Dorsolateral prefrontal cortex (tissue), 122 donors: ENCODE measurements at places on chromosomes 3 and 15. TPM values are rescaled to one million over a fixed set of nuclear protein-coding genes. Genes with fewer than 3 reads are reported as not detected.

- DNase-seq = no peak
Observed at GRCh38 chr3:192866804-192867203, 50.9 kb downstream of the MB21D2 start.

- DNase-seq = no peak
Observed at GRCh38 chr3:186340204-186340603, 21.8 kb downstream of the DGKG start.

The ERC2 gene
- total RNA-seq = 44.2 TPM

DNA sequence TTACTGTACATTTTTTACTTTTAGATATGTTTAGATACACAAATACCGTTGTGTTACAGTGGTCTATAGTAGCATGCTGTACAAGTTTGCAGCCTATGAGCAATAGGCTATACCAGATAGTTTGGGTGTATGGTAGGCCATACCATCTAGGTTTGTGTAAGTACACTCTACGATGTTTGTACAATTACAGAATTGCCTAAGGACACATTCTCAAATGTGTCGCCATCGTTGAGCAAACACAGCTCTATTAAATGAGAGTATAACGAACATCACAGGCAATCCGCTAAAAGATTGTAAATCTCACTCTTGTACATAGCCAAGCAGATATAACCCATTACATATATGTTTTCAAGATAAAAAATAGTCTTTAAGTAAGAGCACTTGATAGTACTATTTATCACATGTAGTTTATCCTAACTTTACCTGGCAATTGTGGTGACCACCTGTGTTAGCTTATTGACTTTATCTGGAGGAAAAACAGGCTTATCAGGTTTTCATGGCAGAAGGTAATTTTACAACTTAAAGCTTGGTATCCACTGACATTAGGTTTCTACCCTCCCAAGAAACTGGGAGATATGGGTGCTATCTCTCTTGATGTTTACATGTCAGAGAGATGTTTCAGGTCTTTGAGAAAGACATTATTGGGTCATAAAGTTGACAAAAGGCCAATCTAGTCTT is 898.7 kb downstream of the NSUN3 start:
- no peak for DNase-seq

GRCh38 chr15:48366584-48367312 is 35.5 kb downstream of the DUT start:
- no peak for DNase-seq
